Aorta (tissue), 5 donors: ENCODE measurements at places on chromosomes 5 and 9.

GRCh38 chr9:137918331-137919094 is 40.9 kb downstream of the CACNA1B start:
- no peaks in the 10 kb centered on the region for H3K36me3 ChIP-seq
- no peak overlapping the region for H3K4me3 ChIP-seq
- H3K27ac ChIP-seq = no peak overlapping the region
- H3K27me3 ChIP-seq = no peaks in the 10 kb centered on the region
- no peaks in the 10 kb centered on the region for H3K4me1 ChIP-seq

- H3K27me3 ChIP-seq = no peaks in the 10 kb centered on the region
- H3K36me3 ChIP-seq = no peaks in the 10 kb centered on the region
- no peak for DNase-seq
Measured at GRCh38 chr9:23581931-23582330, 244.1 kb downstream of the ELAVL2 start.

DNA sequence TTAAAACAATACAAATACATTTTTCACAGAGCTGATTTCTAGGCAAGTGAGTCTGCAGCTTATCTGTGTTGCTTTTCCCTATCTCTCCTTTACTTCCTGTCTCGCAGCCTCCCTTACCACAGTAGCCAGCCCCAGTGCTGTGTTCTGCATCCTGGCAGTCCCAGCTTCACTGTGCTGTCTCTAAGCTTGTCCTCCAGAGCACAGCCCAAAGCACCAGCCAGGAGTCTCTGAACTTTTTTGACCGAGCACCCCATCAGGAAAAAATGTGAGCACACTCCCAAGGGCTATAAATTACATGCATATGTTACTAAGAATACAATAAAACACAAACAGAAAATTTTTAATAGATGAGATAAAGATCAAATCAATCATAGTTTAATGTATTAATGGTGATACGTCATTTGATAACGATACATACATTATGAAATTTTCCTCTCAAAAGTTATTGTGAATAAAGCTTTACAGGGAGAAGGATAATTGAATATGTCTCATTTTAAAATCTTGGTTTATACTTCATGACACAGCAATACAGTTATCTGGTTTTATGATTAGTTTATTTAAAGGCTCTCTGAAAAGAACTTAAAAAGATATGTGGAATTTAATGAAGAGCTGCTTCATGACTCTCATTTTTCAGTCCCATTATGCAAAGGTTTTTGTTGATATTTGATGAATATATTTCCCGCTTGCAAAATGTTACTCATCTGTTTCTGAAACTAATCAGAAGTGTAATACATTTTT is 7.3 kb upstream of the RHOBTB3 start:
- no peaks in the 10 kb centered on the region for H3K36me3 ChIP-seq
- no peaks in the 10 kb centered on the region for H3K27me3 ChIP-seq
- no peak overlapping the region for H3K4me3 ChIP-seq
- no peaks in the 10 kb centered on the region for H3K4me1 ChIP-seq
- no peak for DNase-seq
- H3K27ac ChIP-seq = no peak overlapping the region

DNA sequence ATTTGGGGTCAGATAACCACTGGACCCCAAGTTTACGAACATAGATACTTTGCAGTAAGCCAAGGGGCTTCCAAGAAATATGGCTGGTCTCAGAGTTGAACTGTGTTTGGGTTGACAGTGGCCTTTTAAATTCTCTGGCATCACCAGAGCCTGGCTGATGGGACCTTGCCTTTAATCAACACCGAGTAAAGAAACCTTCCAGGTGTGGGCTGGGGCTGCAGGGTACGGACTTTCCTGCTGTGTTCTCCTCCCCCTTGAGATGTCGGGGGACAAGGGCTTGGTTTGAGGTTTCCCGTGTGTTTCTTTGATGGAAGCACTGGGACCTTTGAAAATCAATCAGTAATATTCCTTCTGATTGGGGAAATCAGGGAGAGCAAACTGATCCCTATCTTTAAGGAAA is 140.1 kb downstream of the MTX3 start:
- H3K36me3 ChIP-seq = no peaks in the 10 kb centered on the region
- no peak overlapping the region for H3K27ac ChIP-seq
- no peaks in the 10 kb centered on the region for H3K4me1 ChIP-seq
